ENCODE measurements at places on chromosomes 2 and 18.
A peak's percentile ranks its signal among the peaks of the same experiment; 100 is the strongest.

- no peak for DNase-seq
These were observed 38.8 kb downstream of the AQP4 start for GRCh38 chr18:26826656-26827235.

DNA sequence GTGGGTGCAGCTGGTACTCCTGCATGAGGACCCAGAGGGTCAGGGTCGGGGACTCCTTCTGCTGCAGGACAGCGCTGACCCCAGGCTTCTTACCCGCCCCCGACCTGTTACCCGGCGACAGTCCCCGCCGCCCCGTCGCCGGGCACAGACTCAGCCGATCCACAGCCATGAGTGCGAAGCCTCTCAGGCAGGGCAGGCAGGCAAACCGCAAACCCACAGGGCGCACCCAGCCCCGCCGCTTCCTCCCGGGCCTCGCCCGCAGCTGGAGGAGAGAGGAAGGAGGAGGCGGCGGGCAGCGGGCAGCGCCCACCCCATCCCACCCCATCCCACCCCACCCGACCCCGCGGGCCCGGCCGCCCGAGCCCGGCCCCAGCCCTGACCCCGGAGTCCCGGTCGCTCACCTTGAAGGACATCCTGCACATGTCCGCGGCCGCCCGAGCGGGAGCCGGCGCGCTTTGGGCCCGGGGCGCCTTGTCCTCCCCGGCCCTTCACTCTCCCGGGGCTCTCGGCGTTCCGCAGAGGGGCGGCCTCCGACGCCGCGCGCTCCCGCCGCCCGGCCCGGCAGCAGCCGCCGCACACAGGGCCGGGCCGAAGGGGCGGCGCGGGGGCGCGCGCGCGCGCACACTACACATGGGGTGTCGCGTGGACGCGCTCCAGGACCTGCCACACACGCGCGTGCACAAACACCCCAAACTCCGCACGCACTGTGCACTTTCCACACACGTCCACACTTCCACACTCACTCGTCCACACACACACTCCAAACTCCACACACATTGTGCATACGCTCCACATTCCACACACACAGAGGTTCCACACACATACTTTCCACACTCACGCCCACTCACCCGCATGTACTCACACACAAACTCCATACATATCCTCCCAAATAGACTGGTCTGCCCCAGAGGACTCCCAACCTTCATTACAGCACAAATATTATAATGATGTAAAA lies at the start of gene ANKRD29:
Gene ANKRD29 (minus strand): TSS at position 603 of the 955 bp plus-strand sequence. CDS start 181 bp downstream, at position 422.
- peak; percentile 59 for DNase-seq

- DNase-seq = no peak
These were observed 53.2 kb upstream of the UBE2E3 start for GRCh38 chr2:180927030-180927686.

DNA sequence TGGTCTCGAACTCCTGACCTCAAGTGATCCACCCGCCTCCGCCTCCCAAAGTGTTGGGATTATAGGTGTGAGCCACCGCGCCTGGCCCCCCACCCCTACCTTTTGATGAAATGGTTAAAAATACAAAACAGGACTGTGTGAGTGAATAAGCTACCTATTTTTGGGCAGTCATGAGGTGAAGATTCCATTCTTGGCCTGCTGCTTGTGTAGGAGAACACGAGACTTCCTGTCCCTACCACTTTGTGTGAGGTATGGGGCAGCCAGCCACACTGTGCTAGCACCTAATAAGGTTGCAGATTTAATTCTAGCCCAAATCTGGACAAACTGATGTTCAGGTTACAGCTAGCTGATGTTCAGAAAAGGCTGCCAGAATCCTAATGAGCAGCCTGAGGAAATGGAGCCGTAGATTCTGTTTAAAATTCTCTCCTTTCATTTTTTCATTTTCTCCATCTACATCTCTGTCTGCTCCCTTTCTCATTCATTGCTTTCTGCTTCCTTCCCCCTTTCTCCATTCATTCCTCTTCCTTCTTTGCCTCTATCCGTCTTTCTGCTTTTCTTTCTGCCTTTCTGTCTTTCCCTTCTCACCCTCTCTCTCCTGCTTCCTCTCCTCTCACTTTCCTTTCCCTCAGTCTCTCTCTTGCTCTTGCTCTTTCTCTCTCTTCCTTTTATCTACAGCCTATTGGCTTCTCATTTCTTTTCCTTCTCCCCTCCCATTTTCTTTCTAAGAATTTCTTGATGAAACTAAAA lies 4.6 kb upstream of the LTBP1 start:
- no peak for DNase-seq

Data from hematopoietic multipotent progenitor cell (in vitro differentiated cells).